Stimulated activated CD4-positive, alpha-beta T cell treated with anti-CD3 and anti-CD28 coated beads, Interleukin-2, amount 100 ng/mL, for 24 hours (primary cell): ENCODE measurements at places on chromosomes 11 and 22.

DNA sequence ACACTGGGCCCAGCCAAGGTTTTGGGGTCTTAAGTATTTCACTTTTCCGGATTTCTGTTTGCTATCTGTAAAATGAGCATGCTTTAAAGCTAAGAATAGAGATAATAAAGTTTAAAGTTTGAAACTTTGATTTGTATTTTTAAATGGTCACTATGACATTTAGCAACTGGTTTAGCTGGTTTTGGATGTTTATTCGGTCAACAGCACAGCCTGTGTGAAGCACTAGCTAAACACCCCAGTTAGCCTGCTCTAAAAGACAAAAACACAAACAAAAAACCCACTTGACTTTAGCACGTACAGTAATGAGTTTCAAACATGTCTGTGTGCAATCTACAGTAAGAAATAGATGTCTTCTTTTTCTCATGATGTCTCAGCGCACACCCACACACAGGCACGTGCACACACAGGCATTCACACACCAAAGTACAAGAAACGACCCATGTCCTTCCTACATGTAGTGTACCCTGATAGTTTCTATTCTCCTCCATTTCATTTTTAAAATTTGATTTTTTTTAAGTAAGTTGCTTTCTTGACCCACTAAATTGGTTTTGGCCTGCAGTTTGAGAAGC, 29.4 kb downstream of the SLC1A2 start:
- DNase-seq, result peak; percentile 45

GRCh38 chr11:88415495-88415894, 78.0 kb upstream of the CTSC start:
- no peak for DNase-seq

DNA sequence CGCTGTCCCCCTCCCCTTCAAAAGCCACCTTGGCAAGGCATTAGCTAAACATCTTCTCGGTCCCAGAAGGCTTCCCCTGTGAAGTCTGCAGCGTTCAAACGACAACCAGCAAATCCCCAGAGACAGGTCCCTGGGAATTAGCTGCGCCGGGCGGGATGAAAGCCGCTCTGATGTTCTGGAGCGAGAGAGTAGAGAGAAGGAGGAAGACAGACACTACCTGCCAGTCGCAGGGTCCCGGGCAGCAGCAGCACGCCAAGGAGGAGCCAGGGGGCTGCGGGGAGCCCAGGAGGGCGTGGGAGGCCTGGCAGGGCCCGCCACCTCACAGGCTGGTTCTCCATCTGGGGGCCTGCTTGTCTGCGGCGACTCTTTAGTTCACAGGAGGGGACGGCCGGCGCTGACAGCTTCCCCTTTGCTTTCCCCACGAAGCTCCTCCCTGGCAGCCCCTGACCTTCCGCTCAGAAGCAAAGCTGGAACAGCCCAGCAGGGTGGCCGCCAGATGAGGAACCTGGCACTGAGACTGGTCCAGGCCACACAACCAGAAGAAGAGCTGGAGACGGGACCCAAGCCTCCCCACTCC, at the start of gene NFAM1:
NFAM1 (minus strand) TSS at position 384 of the 577 bp plus-strand sequence; CDS start at position 338, 46 bp downstream.
- DNase-seq, result no peak

DNA sequence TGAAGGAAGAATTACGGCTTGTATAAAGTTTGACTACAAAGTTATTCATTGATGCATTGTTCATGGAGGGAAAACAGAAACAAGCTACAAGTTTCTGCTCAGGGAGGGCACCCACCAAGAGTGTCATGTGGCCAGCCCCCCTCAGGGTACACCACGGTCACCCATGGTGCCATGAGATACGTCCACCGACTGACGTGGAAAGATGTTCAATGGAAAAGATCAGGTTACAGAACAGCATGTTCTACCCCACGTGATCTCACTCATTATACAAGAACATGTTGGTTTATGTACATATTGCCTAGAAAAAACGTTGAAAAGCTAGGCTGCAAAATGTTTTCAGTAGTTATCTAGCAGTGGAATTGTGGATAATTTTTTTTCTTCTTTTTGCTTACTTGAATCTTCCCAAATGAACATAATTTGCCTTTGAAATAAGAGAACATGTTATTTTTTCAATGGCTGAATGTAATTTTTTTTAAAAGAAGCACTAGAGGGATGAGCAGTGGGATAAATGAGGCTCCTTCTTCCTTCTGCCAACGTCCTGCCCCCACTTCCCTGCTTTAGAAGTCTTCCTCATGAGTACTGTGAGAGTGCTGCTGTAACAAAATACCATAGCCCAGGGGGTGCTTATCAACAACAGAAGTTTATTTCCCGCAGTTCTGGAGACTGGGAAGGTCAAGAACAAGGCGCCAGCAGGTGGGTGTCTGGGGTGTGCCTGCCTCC, 22.5 kb downstream of the RCN1 start:
- DNase-seq, result no peak

- no peak for DNase-seq
These were observed 5.4 kb downstream of the PARVG start for GRCh38 chr22:44186121-44186510.

DNA sequence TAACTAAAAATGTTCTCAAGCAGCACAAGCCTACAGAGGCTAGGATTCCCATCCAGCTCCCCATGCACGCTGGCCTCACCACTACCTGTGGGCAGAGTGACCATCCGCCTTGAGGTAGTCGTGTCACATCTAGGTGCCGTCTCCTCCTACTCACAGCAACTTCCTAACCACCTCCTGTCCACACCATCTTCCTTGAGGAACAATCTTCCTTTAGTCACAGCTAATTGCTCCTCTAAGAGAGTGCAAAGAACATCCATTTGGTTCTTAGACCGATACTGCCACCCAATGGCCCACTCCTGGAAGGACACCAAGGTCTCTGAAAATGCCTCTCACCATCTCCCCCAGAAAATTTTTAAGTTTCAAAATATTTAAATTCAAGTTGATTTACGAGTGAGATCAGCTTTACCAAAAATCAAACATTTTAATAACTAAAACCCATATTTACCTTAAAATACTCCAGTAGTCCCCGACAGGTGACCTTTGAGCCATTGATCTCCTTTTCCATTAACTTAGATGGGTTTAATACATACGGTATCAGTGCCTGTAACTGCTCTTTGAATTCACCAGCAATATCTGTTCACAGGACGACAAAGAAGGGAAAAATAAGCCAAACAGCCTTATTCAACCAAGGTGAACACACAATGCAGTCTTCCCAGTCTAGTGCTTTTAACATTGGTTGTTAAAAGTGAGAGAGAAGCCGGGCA, 21.7 kb upstream of the PLAAT3 start:
- peak; percentile 72 for DNase-seq

- no peak for DNase-seq
These were observed 144.6 kb downstream of the WT1 start for GRCh38 chr11:32290783-32291182.

DNA sequence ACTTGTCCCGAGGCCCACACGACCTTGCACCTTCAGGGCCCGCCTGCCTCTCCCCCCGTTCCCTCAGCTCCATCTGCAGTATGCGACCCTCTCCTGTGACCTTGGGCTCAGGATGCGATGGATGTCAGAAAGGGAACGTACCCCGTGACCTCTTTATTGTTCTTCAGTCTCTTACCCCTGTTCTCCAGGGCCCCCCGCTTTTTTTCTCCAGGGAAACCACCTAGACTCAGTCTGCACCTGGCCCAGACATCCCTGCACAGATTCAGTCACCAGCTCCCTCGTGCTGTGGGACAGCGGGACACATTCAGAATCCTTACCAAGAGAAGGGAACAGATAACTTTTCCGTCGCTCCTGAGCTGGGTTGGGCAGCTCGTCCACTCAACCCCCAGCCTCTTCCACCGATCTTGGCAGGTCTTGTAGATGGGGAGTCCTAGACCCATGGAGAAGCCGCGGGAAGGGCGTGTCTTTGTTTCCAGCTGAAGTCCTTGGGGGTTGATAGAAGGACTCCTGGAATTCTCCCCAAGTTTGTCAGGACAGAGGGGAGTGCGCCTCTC, 1.4 kb upstream of the PHOX2A start:
- no peak for DNase-seq

DNA sequence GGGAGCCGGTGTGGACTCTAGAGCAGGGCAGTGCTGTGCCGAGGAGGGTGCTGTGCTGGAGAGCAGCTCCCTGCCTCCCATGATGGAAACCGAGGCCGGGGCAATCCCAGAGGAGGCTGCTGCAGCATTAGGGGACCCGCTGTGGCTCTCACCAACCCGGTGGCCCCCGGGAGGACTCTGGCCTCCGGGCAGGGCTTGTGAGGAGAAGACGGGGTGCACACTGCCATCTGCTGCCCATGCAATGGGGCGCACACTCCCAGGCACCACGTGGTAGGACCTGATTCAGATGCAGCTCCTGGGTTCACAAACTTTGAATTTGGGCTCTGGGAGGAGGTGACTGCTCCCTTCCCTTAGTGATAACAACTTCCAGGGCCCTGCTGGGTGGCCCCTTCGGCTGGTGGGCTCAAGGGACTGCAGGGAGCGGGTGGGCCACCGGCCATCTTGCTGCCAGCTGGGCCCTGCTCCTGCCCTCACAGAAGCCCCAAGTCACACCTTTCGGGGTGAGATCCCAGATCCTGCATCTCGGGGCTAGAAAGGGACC, 93.8 kb upstream of the FGF3 start:
- DNase-seq, result no peak

- no peak for DNase-seq
These were observed 38.6 kb upstream of the RBFOX2 start for GRCh38 chr22:36067235-36067558.

DNA sequence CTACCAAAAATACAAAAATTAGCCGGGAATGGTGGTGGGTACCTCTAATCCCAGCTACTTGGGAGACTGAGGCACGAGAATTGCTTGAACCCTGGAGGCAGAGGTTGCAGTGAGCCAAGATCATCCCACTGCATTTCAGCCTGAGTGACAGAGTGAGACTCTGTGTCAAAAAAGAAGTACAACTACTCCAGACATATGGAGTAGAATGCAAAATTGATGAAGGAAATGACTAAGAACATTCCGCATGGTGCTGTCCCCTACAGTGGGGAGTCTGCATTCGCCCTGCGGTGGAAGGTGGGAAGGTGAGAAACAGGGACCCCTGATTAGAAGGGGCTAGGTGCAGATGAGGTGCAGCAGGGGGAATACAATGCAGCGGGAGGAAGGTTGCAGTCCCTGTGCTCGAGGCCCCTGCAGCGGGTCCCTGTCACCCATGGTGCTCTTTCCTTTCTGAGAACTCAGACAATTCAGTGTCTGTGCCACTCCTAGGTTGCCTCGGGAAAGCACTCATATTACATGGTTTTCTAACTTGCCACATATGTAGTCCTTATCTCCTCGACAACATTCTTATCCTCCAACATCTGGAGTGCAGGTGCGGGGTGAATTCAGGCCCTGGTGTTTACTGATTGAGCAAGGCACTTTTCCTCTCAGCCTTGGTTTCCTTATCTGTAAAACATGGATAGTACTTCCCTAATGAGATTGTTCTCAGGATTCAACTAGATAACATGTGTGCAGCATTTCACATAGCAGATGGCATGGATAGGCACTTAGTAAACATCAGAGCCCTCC, 5.2 kb downstream of the POLD4 start:
- DNase-seq, result no peak

DNA sequence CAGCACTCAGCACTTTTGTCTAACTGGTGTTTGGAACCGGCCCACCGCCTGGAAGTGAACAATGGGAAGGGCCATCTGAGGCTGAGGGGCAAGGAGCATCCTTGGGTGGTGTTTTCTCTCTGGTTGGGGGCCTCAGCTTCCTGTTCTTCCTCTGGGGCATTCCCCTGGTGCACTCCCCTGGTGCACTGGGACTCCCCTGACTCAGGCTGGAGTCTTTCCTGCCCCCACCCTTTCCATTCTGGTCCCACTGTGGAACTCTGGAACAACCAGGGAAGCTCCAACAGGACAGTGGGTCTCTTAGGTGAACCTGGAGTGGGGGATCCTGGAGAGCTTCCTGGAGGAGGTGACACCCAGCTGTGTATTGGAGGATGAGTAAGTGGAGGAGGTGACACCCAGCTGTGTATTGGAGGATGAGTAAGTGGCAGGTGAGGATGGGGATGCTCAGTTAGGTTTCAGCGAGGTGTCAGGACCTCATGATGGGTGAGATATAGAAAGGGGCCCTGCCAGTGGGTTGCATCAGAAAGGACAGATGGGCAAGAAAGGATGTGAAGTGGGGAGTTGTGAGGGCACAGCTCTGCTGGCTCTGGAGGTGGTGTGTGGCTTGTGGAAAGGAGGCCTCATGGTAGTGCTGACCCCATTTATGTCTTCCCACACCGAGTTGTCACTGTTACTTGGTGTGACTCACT, 132.1 kb downstream of the OSBP2 start:
- no peak for DNase-seq

- no peak for DNase-seq
These were observed 50.4 kb upstream of the RBFOX2 start for GRCh38 chr22:36079041-36079440.

GRCh38 chr11:117884994-117885393, 8.5 kb upstream of the FXYD6 start:
- DNase-seq, result peak; percentile 25

DNA sequence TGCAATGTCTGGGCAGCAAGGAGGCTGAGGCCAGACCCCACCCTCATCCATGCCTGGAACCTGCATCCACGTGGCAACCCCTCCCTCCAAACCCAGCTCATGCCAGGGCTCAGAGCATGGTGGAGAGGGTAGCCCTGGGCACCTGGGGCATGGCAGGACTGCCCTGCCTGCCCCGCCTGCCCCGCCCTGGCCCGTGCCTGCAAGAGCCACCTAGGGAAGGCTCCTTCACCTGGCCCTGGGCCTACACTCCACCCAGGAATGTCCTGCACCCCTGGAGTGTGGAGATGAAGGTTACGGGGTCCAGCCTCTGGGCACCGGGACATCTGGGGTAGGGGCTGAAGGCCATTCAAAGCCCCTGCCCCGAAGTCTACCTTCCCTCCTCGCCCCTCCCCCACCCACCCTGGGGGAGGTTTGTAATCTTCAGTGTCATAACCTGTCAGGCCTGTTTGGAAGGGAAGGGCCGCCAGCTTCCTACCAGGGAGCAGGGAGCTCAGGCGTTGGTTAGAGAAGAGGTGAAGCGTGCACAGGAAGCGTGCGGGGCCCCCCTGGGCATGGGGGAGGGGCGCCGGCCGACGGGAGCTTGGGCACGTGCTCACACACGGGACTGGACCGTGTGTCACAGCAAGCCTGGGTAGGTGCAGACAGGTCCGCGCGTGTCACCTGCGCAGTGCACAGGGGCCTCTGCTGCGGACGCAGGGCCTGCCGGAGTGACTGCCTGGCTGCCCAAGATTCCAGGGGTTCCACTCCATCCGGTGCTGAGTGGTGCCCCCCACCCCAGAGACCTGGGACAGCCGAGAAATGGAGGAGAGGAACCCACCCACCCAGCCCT, 30.7 kb upstream of the TH start:
- no peak for DNase-seq

DNA sequence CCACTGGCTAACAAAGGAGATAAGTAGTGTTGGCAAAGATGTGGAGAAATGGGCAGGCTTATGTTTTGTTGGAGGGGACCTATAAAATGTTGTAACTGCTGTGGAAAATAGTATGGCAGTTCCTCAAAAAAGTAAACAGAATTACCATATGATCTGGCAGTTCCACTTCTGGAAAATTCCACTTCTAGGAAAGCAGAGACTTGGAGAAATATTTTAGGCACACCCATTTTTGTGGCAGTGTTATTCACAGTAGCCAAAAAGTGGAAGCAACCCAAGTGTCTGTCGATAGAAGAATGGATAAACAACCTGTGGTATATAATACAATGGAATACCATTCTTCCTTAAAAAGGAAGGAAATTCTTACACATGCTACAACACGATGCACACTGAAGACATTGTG, 57.0 kb upstream of the ADORA2A start:
- no peak for DNase-seq
